Inflammatory macrophage (primary cell): ENCODE measurements at places on chromosomes 4 and X.

- DNase-seq: no peak
Observed at GRCh38 chr4:130747842-130748241, 1651.9 kb downstream of the C4orf33 start.

- DNase-seq: no peak
Observed at GRCh38 chrX:131225078-131225477, 64.0 kb downstream of the IGSF1 start.

GRCh38 chr4:182369211-182369610 lies 126.0 kb downstream of the TENM3 start:
- DNase-seq: no peak

DNA sequence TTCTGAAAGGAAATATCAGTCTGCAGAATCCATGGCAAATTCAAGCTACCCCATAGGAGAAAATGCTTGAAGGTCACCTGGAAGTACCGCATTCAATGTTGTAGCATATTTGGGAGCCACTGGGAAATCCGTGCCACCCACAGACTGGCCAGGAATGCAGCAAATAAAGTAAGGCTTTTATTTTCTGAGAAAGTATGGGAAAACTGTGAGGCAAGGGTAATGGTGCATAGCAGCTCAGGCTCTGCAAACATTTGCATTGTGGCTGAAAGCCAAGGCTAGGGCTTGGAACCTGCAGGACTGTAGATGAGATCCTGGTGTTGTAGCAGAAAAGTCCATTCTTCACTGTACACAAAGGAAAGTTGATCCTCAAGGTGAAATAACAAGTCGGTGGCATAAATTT lies 450.9 kb upstream of the NR3C2 start:
- no peak for DNase-seq

DNA sequence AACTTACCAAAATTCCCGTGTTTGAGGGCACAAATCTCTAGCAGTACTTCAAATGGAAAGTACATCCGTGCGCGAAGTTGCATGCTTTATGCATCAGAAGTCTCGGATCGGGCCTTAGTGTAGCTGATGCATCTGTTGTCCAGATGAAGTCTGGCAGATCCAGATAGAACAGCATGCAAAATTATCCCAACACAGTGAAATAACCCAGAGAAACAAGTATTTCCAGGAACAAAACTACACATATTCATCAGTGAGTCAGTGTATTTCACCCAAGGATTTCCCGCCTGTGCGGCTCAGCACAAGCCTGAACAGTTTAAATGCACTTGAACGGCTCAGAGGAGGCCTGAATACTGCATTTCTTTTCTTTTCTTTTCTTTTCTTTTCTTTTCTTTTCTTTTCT lies 27.4 kb upstream of the CLDN24 start:
- no peak for DNase-seq

GRCh38 chrX:147637190-147637589 lies 274.5 kb upstream of the FMR1 start:
- no peak for DNase-seq

GRCh38 chr4:105147016-105147552 lies 408 bp downstream of the TET2 start:
- DNase-seq: no peak

DNA sequence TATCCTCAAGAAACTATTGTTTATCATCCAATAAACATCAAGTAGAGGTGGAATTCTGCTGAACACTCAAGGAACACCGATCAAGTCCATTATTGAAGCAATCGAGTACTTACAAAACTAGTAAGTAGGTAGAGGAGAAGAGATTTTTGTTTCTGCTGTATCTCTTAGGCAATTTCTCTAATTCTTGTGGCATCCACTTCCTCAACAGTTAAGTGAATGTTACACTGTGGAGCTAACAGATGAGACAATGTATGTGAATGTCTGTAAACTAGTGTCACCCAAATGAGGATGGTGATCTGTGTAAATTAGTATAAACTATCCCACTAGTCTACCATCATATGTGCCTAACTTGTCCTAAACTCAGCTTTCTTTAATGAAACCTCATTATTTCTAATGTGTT lies 261.6 kb downstream of the ARHGAP24 start:
- peak; percentile 61 for DNase-seq

GRCh38 chrX:110032534-110033147 lies 29.7 kb downstream of the TMEM164 start:
- DNase-seq: no peak

DNA sequence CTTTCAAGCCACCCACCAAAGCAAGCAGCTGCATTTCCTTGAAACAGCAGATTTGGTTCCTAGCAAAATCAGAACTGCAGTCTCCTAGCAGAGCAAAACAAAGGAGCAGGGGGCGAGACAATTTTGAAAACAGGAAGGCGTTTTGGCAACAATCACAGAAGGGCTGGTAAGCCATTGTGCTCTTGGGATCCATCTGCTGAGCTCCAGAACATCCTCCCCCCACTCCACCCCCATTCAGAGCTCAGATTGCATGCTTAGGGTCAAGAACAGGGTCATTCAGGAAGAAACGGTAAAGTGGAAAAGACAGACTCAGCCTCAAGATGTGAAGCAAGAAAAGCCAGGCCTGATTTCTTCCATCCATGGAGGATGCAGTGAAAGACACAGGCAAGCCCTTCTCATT lies 7.6 kb upstream of the PCDH19 start:
- DNase-seq: no peak

DNA sequence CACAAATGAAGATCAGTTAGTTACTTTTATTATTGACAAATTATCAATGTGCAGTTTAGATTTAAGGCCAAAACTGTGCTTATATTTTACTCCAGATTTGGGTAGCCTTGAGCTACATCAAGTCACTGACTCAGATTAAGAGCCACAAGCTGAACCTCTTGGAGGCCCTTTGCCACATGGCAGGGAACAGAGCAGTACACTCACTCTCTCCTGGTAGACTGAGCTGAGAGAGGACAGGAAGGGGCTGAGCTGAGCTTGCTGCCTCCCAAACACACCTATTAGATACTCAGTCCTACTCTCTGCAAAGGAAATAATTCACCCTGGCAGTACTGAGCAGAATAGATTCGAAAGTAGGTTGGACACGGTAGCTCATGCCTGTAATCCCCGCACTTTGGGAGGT lies 7.8 kb downstream of the STAP1 start:
- DNase-seq: no peak

DNA sequence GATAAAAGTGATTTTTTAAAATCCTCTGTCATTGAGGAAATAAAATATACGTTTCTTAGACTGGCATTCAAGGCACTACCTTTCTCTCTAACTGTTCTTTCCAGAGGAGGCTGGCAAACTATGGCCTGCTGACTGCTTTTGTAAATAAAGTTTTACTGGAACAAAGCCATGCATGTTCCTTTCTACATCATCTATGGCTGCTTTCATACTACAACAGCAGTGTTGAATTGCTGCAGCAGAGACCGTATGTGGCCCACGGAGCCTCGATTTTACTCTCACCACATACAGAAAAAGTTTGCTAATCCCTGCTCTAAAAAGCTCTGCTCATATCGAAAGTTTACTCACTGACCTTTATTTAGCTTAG lies 20.2 kb downstream of the SETD7 start:
- DNase-seq: no peak

DNA sequence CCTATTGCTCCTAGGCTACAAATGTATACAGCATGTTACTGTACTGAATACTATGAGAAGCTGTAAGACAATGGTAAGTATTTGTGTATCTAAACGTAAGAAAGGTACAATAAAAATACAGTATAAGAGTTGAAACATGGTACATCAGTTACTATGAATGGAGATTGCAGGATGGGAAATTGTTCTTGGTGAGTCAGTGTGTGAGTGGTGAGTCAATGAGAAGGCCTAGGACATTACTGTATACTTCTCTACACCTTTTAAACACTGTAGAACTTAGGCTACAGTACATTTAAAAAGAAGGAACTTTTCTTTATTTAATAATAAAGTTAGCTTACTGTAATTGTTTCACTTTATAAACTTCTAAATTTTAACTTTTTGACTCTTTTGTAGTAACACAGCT lies 2603.2 kb downstream of the PCDH7 start:
- DNase-seq: no peak
